ENCODE measurements at places on chromosomes 13 and 19.

DNA sequence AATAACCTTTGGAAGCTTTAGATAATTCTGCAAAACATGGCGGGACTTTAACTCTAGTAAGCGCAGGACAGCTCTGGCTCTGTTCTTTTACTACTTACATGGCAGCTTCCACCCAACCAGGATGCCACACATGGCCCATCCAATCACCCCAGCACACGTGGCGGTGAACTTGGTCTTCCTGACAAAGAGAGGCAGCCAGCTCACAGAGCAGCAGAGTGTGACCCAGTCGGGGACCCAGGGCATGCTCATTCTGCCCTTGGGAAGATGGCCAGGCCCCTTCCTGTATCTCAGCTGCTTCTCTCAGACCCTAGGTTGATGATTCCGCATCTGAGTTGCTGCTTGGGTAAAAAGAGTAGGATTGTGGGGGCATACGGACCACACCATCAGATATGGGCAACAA lies 172.1 kb downstream of the USP12 start:
- no peak for DNase-seq

GRCh38 chr13:85724546-85725432 lies 74.4 kb downstream of the SLITRK6 start:
- DNase-seq, result no peak

- no peak for DNase-seq
These were observed 542.8 kb upstream of the PCDH9 start for GRCh38 chr13:67772807-67773453.

GRCh38 chr13:23651887-23652286 lies 81.7 kb downstream of the TNFRSF19 start:
- no peak for DNase-seq
